ENCODE measurements at places on chromosomes 4 and X. TPM values are rescaled to one million over a fixed set of nuclear protein-coding genes. Genes with fewer than 3 reads are reported as not detected.

The FABP2 gene
- not detected for total RNA-seq

The SH3D19 gene
- not detected for total RNA-seq

The HAUS7 gene
- total RNA-seq = 27.7 TPM

The USP51 gene
- 2.7 TPM for total RNA-seq

The CRMP1 gene
- not detected for total RNA-seq

The FGFBP2 gene
- total RNA-seq = 11.6 TPM

The ADRA2C gene
- total RNA-seq = not detected

The MAGEE2 gene
- not detected for total RNA-seq

The MAGEA9B gene
- not detected for total RNA-seq

The SCD5 gene
- total RNA-seq = 1.6 TPM

The PPP1R2C gene
- total RNA-seq = not detected

The UCHL1 gene
- 2.5 TPM for total RNA-seq

The PAGE5 gene
- 0.93 TPM for total RNA-seq

The NLGN4X gene
- total RNA-seq = 0.31 TPM

The CASP6 gene
- total RNA-seq = 25.1 TPM

The LDB2 gene
- not detected for total RNA-seq

The FAM114A1 gene
- 0.83 TPM for total RNA-seq

The HS6ST2 gene
- 0.19 TPM for total RNA-seq

The FGF2 gene
- 2.7 TPM for total RNA-seq

The CT47C1 gene
- total RNA-seq = not detected

The SUPT20HL2 gene
- not detected for total RNA-seq

The CYSLTR1 gene
- 2.9 TPM for total RNA-seq

The CENPI gene
- 15.6 TPM for total RNA-seq

The SORBS2 gene
- total RNA-seq = not detected

The GLRA3 gene
- not detected for total RNA-seq

The GDPD2 gene
- not detected for total RNA-seq

The DMD gene
- 4.6 TPM for total RNA-seq

The NEUROG2 gene
- 0.26 TPM for total RNA-seq

The GPR34 gene
- 0.51 TPM for total RNA-seq

The AREG gene
- total RNA-seq = 7.5 TPM

The ENAM gene
- not detected for total RNA-seq

All from activated T-cell treated with anti-CD3 and anti-CD28 coated beads, Interleukin-2, amount 50 U/mL, for 72 hours (primary cell).